ENCODE measurements at places on chromosomes 4 and X.

DNA sequence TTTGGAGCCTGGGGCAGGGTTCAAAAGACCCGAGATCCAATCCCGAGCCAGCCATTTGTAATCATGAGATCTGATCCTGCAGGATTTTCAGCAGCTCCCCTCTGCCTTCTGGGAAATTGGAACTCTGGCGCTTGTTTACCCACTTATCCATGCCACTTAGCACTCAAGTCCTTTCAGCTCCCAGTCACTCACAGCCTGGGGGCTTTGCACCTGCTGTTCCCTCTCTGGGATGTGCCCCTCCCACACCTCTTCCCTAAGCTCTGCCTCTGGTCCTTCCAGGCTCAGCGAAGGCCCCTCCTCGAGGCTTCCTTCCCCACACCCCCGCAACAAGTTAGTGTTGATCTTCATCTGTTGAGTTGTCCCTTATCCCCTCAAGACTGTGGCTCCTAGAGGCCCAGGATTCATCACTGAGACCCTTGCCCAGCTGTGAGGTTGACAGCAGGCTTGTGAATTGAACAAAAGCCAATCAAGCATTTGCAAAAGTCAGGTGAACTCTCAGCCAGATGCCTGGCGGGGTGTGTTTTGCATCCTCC is 99.1 kb upstream of the AFAP1 start:
- no peak for DNase-seq

DNA sequence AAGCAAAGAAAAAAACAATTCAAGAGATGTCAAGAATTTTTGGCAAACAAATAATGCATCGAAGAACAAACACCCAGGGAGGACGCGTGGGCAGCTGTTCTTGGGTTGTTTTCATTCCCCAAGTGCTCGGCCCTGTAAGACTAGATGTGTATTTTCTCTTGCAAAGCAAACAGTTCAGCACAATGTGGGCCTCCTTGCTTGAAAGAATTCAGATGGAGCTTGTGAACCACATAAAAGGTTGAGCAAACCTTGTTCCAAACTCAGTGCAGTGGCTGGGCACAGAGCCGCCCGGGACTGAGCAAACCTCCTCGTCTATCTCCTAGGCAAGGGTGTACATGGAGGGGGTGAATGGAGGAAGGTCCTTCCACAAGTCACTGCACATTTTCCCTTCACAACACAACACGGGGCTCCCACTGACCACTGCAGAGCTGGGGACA is 82.4 kb downstream of the HTRA3 start:
- no peak for DNase-seq

- DNase-seq, result no peak
These were observed 31.4 kb upstream of the GPR78 start for GRCh38 chr4:8548731-8549351.

DNA sequence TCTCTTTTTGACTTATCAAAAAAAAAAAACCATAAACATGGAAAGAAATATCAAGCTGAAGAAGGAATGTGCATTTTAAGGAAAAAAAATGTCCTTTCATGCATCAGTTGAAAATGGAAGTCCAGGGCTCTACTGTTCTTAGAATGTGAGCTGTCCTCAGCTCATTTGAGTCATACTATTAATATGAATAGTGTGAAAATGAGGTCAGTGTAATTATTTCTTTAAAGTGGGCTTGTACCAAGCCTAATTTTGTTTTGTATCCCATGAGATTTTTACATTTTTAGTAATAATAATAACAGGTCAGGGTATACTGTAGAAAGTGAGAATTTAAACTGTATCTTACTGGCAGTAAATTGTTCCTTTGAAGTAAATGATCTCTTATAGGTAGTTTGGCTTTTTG is 148.5 kb downstream of the NAA11 start:
- no peak for DNase-seq

DNA sequence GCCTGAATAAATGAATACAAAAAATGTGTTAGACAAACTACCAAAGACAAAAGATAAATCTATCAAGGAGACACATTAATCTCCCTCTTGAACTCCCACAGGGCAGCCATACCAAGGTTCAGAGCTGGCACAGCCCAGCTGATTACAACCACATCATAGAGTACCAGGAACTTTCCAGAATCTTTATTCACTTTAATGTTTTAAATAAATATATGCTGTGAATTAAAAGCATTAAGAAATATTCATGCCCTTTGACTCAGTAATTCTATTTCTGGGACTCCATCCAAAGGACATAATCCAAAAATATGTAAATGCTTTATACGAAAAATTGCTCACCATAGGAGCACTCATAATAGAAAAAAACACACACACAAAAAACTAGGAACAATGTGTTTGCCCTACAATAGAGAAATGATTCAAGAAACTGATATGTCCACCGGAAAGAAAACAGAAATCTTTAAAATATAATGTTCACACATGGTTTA is 126.0 kb downstream of the LDB2 start:
- DNase-seq, result no peak

GRCh38 chr4:146957237-146957636 is 11.6 kb upstream of the TTC29 start:
- no peak for DNase-seq

DNA sequence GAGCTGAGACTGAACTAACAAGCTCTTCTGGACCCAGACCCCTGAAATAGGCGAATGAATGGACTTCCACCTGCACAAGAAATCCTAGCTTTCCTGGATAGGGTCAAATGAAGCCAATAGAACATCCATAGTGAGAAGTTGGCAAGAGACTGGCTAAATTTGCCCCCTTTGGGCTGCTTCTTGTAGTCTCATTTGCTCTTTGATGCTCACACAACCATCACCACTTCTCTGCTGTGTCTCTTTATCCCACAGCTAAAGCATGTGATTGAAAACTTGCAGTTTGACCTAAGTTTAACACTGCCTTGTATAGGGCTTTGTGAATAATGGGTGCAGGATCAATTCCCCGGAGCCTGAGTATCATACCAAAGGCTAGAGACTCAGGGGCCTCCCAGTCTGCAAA is 38.2 kb downstream of the NLGN3 start:
- DNase-seq, result no peak

GRCh38 chr4:169952236-169953002 is 73.8 kb downstream of the MFAP3L start:
- no peak for DNase-seq

DNA sequence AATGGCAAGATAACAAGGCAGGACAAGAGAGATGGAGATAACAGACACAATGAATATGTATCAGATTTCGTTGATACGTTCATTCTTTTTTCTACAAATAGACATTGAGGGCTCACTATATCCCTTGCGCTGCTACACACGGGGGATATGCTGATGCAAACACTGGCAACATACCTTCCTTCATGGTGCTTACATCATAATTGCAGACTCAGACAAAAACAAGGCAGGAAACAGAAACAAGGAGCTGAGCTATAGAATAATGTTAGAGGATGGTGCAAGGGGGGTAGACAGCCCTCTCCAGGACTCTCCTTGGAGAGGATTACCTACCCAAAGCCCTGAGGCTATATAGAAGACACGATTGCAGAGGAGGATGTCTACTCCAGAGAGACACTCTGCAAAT is 1069.5 kb downstream of the DMD start:
- no peak for DNase-seq

GRCh38 chr4:83708500-83709175 is 172.7 kb downstream of the GPAT3 start:
- DNase-seq, result no peak

DNA sequence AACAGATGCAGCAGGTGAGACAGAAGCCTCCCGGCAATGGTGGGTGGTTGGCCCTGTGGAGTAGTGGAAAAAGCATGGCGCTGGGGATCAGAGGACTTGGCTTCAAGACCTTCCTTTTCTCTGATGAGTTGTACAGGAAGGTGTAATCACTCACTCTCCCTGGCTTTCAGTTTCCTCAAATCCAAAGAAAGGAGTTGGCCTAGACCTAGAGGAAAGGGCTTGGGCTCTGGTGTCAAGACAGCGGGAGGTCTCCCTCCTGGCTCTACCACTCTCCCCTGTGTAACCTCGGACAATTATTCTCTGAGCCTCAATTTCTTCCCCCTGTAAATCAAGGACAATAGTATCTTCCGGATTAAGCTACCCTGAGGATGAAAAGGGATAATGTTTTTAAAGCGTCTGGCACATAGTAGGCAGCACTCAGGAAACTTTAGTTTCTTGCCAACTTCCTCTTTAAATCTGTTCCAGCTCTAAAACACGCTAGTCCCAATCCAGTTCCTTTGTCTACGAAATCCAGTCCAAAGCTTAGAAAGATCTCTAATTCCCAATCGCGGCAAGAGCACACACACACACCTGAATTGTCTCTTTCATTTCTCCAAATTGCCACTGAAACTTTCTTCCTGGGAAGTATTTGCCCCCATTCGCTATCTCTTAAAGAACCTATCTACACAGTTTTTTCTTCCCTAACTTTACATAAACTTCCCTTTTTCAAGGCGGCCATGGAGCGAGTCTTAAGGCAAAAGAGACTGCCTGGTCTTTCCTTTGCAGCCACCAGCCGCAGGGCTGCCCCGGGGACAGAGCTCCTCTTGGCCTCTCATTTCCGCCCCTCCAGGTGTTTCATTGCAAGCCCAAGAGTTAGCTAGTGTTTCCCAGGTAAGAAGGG is 29.9 kb upstream of the GPC4 start:
- no peak for DNase-seq

DNA sequence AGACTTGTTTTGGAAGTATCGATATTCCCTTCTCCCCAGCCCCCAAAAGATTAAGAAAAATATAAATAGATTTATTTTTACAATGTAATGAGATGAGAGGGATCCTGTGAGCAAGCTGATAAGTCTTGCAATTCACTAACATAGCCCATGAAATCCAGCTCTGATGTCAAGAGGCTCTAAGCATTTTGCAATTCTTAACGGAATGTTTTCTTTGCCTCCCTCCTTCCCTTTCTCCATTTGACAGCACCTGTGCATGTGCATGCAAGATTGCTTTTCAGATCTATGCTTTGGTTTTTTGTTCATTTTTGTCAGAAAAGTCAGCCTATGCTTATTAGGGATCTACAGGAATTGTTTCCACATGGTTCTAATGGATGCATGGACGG is 169.9 kb downstream of the SLIT2 start:
- no peak for DNase-seq

DNA sequence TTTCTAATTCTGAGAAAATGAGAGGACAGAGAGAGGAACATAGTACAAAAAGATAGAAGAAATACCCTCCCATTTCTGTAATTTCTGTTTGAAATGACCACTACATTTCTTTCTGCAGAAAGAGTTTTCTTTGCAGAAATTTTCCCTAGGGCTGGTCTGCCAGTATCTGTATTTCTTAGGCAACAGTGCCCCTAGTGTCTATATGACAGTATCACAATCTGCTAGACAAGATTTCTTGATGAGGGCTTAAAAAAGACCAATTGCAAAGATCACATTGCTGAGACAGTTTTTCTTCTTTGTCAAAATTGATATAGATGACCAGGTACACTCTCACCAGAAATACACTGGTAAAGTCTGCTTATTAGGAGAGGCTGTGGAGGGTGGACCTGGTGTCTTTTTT is 81.0 kb upstream of the ZDHHC15 start:
- no peak for DNase-seq

- no peak for DNase-seq
These were observed 582.8 kb upstream of the CPEB2 start for GRCh38 chr4:14419516-14419915.

DNA sequence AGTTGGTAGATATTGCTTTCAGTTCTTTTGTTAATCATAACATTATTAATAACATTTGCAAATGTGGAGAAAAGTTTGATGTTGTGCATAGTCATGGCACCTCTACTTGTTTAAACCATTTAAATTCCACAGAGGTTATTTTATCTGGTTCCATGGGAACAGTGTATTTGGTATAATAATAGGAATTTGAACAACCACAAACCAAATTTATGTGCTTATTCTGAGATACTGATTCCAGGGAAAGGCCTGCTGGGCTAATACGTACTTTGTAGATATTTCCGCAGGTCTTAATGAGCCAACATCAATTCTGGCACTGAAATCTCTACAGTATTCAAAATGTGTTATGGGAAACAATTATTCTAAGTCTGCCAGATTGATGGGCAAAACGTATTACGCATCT is 319.0 kb downstream of the DKK2 start:
- no peak for DNase-seq

DNA sequence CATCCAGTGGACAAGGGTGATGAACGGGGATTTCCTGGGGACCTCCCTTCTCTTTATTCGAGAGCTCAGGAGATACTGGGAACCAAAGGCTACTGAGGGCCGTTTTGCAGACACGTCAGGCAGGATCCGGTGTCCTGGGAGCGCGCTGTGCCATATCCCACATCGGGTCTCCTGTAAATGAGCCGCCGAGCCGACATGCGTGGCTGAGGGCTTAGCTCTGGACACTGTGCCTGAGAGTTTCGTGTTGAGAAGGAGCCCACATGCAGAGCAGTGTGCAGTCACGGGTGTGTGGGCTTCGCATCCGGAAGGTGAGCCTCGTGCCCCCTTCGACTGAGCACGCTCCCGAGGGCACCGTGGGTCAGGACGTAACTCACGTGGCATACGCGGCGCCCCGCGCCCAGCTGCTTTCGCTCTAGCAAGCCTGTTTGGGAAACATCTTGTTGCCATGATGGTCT is 28.5 kb upstream of the HGFAC start:
- no peak for DNase-seq

DNA sequence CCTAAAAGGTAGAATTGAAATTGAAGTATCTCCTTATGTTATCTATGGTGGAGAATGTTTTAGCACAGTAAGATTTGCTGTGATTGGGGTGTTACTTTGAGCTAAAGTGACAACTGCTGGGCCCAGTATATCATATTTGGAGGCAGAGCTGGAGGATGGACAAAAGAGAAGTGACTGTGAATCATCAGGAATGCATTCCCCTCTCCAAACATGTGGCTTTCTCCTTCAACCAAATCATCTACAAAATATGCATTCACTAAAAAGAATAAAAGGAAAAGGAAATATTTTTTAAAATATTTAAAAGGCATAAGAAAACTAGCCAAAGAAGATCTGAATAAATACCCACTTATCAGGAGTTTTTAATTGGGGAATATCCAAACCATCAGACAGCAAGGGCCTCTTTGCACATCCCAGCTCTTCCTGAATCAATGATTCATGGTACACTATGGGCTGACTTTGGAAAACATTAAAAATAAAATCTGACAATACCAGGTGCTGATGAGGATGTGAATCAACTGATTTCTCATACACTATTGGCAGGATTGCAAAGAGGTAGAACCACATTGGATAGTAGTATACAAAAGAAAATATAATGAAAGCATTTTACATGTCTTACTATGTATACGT is 671.7 kb upstream of the NR3C2 start:
- no peak for DNase-seq

DNA sequence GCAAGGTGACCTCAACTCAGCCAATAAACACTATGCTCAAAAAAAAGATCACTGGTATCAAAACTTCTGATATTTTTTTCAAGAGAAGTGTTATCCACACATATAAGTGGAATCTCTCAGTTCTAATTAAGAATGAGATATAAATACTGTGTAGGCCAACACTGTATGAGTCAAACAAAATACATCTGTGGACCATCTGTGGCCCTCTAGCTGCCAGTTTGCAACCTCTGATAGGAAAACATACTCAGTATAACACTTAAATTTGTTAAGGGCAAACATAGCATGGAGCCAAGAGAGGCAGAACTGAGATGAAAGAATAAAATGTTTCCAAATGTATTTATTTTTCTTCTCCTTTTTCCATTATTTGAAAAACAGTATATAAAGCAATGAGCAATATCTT is 377.3 kb downstream of the ARAP2 start:
- DNase-seq, result no peak
